ENCODE measurements at places on chromosomes 6 and 20.

DNA sequence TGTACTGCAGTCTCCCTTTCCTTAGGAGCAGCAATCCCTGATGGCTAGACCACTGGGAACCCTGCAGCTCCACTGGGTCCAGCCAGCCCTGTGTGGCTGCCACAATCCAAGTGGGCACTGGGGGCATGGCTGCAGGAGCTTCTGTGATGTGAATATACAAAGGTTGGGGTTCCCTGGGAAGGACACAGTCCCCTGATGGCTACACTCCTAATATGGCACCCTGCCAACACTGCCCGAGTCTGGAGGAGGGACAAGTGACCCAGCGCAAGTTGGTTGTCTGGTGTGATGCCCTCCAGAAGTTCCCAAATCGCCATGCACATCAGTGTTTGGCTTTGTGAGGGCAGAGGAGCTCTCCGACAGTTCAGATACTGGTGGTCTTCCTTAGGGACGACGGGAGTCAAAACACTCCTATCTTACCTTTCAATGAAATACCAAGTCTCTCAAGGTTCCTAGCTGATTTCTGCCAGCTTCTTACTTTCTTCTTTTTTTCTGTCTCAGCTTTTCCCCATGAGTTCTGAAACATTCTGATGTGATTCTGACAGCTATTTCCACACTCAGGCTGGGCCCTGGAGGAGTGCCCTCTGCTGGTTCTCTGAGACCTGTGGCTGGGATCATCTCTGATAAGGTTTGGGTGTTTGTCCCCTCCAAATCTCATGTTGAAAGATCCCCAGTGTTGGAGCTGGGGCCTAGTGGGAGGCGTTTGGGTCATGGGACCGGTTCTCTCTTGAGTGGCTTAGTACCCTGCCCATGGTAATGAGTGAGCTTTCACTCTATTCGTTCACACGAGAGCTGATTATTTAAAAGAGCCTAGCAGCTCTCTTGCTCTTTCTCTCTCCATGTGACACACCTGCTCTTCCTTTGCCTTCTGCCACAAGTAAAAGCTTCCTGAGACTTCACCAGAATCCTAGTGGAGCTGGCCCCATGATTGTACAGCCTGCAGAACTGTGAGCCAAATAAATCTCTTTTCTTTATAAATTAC is 15.5 kb upstream of the ZFP57 start:
- DNase-seq, result peak; percentile 54

DNA sequence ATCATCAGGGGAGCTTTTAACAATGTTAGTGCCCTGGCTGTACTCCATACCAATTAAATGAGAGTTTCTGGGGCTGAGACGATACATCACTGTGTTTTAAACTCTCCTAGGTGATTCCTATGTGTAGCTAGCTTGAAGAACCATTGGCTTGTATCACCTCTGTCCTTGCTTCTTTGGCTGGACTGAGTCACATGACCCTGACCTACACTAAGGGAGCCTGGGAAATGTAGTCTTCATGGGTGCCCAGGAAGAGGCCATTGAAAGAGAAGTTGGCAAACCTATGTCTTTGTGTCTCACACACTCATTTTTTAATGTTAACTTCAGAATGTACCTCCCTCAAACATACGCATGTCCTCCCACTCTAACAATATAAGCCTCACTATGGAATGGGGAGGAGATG is 506.6 kb downstream of the DHX35 start:
- DNase-seq, result peak; percentile 23

DNA sequence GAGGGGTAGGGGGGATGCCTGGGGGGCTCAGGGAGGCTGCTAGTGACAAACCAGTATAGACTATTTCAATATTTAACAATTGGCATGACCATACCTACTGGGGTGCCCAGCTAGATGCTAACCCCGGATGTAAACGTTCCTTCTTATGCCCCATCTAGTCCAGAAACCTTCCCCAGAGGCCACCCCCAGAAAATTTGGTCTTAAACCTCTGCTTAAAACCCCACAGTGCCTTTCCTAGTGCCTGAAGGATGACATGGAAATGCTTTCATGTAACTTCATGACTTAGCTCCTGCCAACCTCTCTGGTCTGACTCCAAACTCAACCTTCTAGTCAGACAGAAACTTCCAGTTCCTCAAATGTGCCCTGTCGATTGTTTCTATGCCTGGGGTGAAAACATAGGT is 52.0 kb downstream of the JPH2 start:
- DNase-seq, result peak; percentile 15

- DNase-seq, result peak; percentile 93
Observed at GRCh38 chr20:21303061-21303871, at the start of gene XRN2. TSS of gene XRN2 (plus strand) at chr20:21303331. CDS start at chr20:21303399, 68 bp downstream.

GRCh38 chr20:54340667-54341081 is 132.8 kb downstream of the PFDN4 start:
- DNase-seq, result no peak

- DNase-seq, result no peak
Observed at GRCh38 chr6:111354758-111355555, 128.1 kb downstream of the REV3L start.

DNA sequence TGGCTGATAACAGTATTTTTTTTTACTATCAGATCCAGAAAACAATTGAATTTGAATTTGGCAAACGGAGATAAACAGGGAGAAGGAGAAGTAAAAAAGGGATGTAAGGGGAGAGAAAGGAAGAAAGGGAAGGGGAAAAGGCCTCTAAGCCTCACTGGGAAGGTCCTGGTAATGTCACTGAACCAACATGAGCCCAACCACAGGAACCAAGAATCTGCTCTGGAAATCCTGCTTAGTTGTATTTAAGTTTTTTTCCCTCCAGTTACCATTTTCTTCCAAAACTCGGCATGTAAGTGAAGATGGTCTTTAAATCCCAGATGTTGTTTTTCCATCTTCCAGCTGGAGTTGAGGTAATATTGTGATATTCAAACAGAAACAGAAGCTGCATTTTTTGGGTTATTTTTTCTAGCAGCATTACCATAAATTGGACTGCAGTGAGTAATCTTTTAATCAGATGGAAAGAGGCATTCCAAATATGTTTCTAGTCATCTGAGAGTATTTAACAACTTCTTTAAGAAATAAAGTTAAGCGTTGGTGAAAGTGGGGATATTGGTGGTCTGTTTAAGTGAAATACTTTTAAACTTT is 91.1 kb downstream of the TXNDC5 start:
- no peak for DNase-seq

- peak; percentile 71 for DNase-seq
Observed at GRCh38 chr6:16712931-16713484, 48.3 kb downstream of the ATXN1 start.

- no peak for DNase-seq
Observed at GRCh38 chr20:665276-665675, 10.3 kb downstream of the SCRT2 start.

GRCh38 chr6:53673162-53673727 is 7.7 kb upstream of the KLHL31 start:
- no peak for DNase-seq

DNA sequence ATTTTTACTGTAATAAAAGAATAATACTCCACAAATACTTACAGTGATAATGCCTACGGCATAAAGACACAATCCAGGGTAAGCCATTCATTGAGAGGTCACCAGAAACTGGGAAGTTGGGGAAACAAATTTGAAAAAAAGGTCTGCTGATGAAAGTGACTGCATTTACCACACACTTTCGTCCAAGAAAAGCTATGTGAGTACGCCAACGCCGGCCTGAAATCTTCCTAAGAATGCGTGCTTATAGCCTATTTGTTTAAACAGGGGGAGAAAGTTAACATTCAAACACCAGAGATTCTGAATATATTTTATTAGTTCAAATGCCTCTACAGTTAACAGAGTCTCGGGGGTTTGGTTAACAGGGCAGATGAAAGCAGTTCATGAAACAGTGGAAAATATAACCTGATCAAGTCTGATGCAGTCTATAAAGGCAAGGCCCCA is 657 bp upstream of the LTV1 start:
- DNase-seq, result no peak

GRCh38 chr6:111951497-111952085 is 78.3 kb upstream of the FYN start:
- no peak for DNase-seq

- no peak for DNase-seq
Observed at GRCh38 chr20:940926-941325, 24.8 kb upstream of the ANGPT4 start.

DNA sequence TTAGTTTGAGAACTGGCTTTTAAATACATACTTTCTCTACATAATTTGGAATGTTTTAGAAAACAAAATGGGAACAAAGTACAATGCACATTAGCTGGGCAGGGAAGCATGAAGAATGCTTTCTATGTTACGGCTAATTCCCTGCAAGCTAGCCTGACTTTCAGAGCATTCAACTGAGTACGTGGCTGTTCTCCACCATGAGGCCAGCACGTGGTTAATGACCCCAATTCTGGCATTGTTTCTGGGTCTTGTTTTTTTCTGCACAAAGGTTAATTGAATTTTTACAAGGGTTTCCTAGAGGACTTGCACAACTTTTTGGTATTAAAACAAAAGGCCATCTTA is 208.6 kb upstream of the AGPAT4 start:
- DNase-seq, result no peak

GRCh38 chr20:44896583-44896982 is 11.1 kb downstream of the YWHAB start:
- DNase-seq, result no peak

- no peak for DNase-seq
Observed at GRCh38 chr6:18186033-18186432, 30.8 kb downstream of the KDM1B start.

DNA sequence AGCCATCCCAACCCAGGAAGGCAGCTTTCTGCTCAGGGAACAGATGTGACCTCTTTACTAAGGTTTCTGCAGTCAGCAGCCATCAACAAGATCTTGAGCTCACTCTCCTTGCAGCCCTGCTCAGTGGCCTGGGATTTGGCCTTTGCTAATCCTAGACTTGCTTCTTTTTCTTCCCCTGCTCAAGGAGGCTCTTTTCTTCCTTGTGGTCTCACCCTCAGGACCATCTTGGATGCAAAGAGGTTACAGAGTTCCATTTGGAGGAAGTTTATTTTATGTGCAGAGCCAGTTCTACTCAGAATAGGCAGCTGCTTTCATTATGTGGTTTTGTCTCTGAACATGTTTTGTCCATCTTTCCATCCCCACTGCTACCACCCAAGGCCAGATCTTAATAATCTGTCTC is 49.3 kb downstream of the RALY start:
- no peak for DNase-seq

DNA sequence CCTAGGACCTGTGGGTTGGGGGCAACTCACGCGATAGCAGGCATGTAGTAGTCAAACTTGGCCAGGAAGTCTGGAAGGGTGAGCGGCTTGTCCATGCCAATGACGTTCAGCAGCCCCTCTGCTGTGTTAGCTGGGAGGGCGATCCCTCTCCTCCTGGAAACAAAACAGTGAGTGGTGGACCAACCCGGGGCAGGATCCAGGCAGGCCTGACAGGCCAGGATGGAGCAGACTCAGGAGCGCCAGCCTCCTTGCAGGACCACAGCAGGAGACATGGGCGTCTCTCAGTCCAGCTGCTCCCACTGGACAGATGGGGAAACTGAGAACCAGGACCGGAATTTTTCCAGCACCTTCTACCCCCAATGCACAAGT is 22.5 kb downstream of the ADA start:
- no peak for DNase-seq
